Karpas-422 (cell line): ENCODE measurements at places on chromosomes 3 and 15. TPM values are rescaled to one million over a fixed set of nuclear protein-coding genes. Genes with fewer than 3 reads are reported as not detected.

Gene GOLGA6C
- not detected in 2 replicates for total RNA-seq

Gene TRPM7
- total RNA-seq = 39.0 and 64.6 TPM in 2 replicates

- no peak for DNase-seq
- H3K27me3 ChIP-seq = no peaks in the 10 kb centered on the region
- H3K4me3 ChIP-seq = no peak overlapping the region
- peaks cover 10% of the 10 kb centered on the region for H3K4me1 ChIP-seq
Measured at GRCh38 chr3:16072420-16073110, 101.9 kb upstream of the GALNT15 start.

Gene PLD1
- total RNA-seq = not detected in 2 replicates

GRCh38 chr3:30181178-30181465 is 425.3 kb upstream of the TGFBR2 start:
- no peak overlapping the region for H3K27ac ChIP-seq
- no peak for DNase-seq
- no peak overlapping the region for H3K4me3 ChIP-seq
- no peaks in the 10 kb centered on the region for H3K4me1 ChIP-seq
- H3K27me3 ChIP-seq = no peaks in the 10 kb centered on the region
- H3K36me3 ChIP-seq = no peaks in the 10 kb centered on the region

DNA sequence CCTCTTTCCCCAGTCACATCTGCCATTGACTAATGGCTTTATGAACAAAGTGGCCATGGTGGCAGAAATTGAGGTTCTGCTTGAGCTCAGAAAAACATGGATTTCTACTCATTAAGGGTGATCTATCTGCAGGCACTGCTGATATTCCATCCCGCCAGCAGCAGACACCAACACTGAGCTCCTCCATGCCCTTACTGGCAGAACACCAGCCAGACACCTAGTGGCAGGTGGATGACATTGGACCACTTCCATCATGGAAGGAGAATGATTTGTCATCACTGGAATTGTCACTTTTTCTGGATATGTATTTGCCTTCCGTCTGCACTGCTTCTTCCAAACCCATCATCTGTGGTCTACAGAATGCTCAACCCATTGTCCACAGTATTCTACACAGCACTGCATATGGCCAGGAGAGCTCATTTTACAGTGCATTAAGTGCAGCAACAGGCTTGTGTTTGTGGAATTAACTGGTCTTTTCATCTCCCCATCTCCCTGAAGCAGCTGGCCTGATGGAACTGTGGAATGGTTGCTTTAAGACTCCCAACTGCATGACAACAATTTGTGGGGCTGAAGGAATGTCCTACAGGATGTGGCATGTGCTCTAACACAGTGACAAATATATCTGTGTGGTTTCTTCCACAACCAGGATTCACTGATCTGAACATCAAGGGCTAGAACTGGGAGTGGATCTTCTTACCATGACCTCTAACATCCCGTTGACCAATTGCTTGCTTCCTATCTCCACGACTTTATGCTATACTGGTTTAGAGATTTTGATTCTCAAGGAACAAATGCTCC is 103.4 kb downstream of the WNT7A start:
- no peaks in the 10 kb centered on the region for H3K36me3 ChIP-seq
- no peak for DNase-seq
- H3K27ac ChIP-seq = no peak overlapping the region

DNA sequence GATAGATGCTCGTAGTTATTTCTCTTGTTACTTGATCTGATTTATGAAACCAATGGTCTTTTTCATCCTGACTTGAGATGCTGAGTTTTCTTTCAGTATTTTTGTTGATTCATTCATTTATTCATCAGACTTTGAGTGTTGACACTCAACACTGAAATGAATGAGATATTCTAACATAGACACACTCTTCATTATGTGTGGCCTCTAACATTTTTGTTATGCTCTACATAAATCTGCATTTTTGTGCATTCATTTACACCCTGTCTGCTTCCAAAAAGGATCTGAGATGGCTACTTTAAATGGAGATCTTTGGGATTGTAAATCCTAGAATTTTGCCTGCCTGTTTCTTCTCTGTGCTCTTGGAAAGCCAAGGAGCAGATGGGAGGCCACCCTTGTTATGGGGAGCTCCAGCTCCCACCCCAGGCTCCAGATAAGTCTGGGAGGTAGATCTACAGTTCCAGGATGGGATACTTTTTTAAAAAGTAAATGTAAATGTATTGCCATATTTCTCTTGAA is 287.2 kb upstream of the LRRFIP2 start:
- H3K4me3 ChIP-seq = no peak overlapping the region
- H3K27me3 ChIP-seq = peaks cover 3% of the 10 kb centered on the region; the same call in 1 of the 2 replicates
- no peak overlapping the region for H3K27ac ChIP-seq
- no peaks in the 10 kb centered on the region for H3K36me3 ChIP-seq
- peaks cover 15% of the 10 kb centered on the region for H3K4me1 ChIP-seq

GRCh38 chr3:35946121-35946853 is 307.0 kb downstream of the ARPP21 start:
- no peaks in the 10 kb centered on the region for H3K27me3 ChIP-seq
- H3K4me1 ChIP-seq = no peaks in the 10 kb centered on the region
- no peak overlapping the region for H3K27ac ChIP-seq
- H3K36me3 ChIP-seq = no peaks in the 10 kb centered on the region
- no peak overlapping the region for H3K4me3 ChIP-seq

DNA sequence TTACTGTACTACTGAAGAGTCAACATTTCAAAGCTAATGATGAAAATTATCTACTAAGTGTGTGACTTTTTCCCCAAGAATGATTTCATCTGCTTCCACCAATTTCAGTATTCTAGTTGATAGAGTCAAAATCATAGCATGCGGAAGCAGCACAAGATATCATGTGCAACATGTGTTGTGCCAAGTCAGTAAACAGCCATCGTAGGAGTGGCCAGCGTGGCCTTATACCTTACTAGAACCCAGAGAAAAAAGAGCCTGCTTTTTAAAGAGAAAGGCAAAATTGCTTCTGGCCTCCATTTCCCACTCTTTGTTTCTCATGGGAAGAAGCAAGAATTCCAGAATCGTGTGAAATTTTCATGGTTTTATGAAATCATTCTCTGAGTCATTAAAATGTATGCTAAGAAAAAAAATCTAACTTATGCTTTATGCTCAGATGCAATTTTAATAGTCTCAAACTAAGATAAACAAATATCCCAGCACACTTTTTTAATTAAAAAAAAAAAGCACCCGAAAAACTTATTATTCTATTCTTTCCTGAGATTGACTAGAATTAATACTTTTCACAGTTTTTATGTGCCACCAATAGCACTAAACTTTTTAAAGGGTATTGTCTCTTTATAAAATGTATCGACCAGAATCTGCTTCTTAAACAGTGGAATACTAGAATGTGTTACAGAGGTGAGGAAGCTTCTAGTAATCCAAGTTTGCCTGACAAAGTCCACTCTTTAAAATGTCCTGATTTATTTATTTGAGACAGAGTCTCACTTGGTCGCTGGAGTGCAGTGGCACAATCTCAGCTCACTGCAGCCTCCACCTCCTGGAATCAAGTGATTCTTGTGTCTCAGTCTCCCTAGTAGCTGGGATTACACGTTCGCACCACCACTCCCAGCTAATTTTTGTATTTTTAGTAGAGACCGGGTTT is 87.3 kb downstream of the MBNL1 start:
- no peaks in the 10 kb centered on the region for H3K27me3 ChIP-seq
- no peak overlapping the region for H3K4me3 ChIP-seq
- H3K27ac ChIP-seq = peak overlapping the region; percentile 27; the same call in 1 of the 2 replicates
- no peak for DNase-seq
- peaks cover 52% of the 10 kb centered on the region for H3K4me1 ChIP-seq

GRCh38 chr15:40843885-40844695 is at the start of gene SPINT1:
Gene SPINT1, plus strand, starts transcription at chr15:40844048. Its CDS starts 507 bp downstream, at chr15:40844555.
- peaks cover 27% of the 10 kb centered on the region for H3K4me1 ChIP-seq
- H3K36me3 ChIP-seq = no peaks in the 10 kb centered on the region
- H3K27me3 ChIP-seq = no peaks in the 10 kb centered on the region
- DNase-seq = no peak

GRCh38 chr3:112395896-112396290 is 62.9 kb downstream of the CD200 start:
- H3K27me3 ChIP-seq = no peaks in the 10 kb centered on the region
- no peak for DNase-seq
- H3K36me3 ChIP-seq = no peaks in the 10 kb centered on the region
- H3K4me3 ChIP-seq = no peak overlapping the region

- no peaks in the 10 kb centered on the region for H3K36me3 ChIP-seq
- no peak overlapping the region for H3K4me3 ChIP-seq
- DNase-seq = peak; percentile 68
- no peak overlapping the region for H3K27ac ChIP-seq
- H3K27me3 ChIP-seq = no peaks in the 10 kb centered on the region
Measured at GRCh38 chr15:83565553-83566159, 88.3 kb upstream of the ADAMTSL3 start.

DNA sequence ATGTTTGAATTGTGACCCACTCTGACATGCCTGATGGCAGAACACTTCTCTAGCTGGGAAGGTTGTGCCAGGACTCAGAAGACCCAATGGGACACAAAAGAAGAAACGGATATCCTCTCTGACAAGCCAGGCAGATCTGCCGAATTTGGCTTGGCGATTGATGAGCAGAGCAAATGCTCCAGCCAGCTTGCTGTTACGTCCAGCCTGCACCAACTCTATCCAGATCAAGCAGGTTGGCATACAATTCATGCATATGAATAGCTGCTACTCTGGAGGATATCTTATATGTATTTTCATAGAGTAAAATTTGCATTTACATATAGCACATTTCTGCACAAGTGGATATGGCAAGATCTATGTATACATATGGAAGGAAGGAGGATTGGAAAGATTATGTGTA is 102.8 kb downstream of the PEX5L start:
- peaks cover 94% of the 10 kb centered on the region for H3K4me1 ChIP-seq
- H3K27ac ChIP-seq = peak overlapping the region; percentile 95
- 0 out of 2 replicates have a peak overlapping the region, but pooled peaks have one; percentile 17 for H3K4me3 ChIP-seq
- H3K36me3 ChIP-seq = no peaks in the 10 kb centered on the region; the same call in 1 of the 2 replicates

DNA sequence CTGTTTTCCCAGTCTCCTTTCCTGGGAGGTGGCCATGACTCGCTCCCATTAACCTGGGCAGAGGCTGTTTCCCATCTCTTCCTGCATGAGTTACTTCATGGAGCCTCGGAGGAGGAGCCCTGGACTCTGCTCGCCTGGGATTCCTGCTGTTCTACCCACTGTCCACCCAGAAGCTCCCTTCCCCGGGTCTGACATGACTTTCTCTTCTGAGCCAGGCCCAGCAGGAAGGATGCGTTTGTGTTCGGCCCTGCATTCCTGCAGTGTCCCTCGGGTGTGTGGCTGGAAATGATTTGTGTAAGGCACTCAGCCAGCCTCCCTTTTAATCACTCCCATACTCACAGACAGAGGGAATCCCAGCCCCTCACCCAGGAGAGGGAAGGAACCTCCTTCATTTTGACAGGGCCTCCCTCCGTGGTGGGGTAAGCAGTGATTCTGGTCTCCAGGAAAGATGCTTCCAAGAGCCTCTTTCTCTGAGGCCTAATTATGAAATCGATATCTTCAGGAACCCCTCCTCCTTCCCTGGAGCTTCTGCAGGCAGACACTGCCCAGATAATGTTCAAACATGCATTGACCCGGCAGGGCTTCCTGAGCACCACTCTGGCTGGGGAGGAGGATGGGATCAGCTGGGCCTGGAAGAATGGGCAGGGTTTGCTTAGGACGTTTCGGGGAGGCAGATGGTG is 41.6 kb upstream of the DLG1 start:
- no peaks in the 10 kb centered on the region; the same call in 1 of the 2 replicates for H3K27me3 ChIP-seq
- no peak for DNase-seq
- no peaks in the 10 kb centered on the region for H3K36me3 ChIP-seq
- no peak overlapping the region for H3K4me3 ChIP-seq
- H3K4me1 ChIP-seq = no peaks in the 10 kb centered on the region
- H3K27ac ChIP-seq = no peak overlapping the region

Gene AADAC
- total RNA-seq = not detected in 2 replicates

Gene GOLIM4
- total RNA-seq = 2.6 and 7.9 TPM in 2 replicates

- no peak for DNase-seq
- H3K27ac ChIP-seq = no peak overlapping the region
- no peak overlapping the region for H3K4me3 ChIP-seq
- no peaks in the 10 kb centered on the region for H3K36me3 ChIP-seq
Measured at GRCh38 chr3:31210068-31210645, 315.7 kb upstream of the GADL1 start.

Gene CCDC9B
- total RNA-seq = 1.2 and 3.1 TPM in 2 replicates

- H3K27ac ChIP-seq = no peak overlapping the region
- H3K27me3 ChIP-seq = no peaks in the 10 kb centered on the region
- no peaks in the 10 kb centered on the region for H3K36me3 ChIP-seq
- DNase-seq = no peak
- peaks cover 19% of the 10 kb centered on the region for H3K4me1 ChIP-seq
Measured at GRCh38 chr3:152256851-152257562, 11.7 kb upstream of the MBNL1 start.

- H3K27ac ChIP-seq = no peak overlapping the region
- no peak overlapping the region for H3K4me3 ChIP-seq
- no peak for DNase-seq
- H3K4me1 ChIP-seq = no peaks in the 10 kb centered on the region
- no peaks in the 10 kb centered on the region for H3K27me3 ChIP-seq
- no peaks in the 10 kb centered on the region for H3K36me3 ChIP-seq
Measured at GRCh38 chr15:97319291-97319690, 641.2 kb upstream of the ARRDC4 start.

DNA sequence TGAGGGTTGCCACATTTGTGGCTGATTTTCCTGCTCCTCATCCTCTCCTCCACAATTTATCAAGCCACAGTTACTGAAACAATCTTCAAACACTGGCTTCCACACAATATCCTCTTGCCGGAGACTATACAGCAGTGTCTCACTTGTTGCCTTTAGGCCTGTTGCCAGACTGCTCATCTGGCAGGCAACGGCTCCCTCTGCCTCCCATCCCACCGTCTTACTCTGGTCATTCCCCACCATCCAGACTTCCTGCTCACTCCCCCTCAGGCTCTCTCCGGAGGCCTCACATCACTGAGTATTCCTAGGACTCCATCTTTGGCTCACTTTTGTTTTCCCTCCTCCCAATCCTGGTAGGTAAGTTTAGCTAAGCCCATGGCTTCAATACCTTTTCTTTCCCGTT is 301.9 kb downstream of the IL20RB start:
- H3K36me3 ChIP-seq = no peaks in the 10 kb centered on the region
- no peaks in the 10 kb centered on the region for H3K27me3 ChIP-seq
- H3K27ac ChIP-seq = no peak overlapping the region
- DNase-seq = no peak

Gene THSD4
- 0.11 TPM in 1 of 2 replicates, not detected in the other for total RNA-seq

GRCh38 chr3:55089211-55089610 is 161.4 kb upstream of the LRTM1 start:
- H3K27ac ChIP-seq = no peak overlapping the region
- H3K4me3 ChIP-seq = no peak overlapping the region
- no peaks in the 10 kb centered on the region for H3K27me3 ChIP-seq
- no peak for DNase-seq
- no peaks in the 10 kb centered on the region for H3K4me1 ChIP-seq
- no peaks in the 10 kb centered on the region for H3K36me3 ChIP-seq

DNA sequence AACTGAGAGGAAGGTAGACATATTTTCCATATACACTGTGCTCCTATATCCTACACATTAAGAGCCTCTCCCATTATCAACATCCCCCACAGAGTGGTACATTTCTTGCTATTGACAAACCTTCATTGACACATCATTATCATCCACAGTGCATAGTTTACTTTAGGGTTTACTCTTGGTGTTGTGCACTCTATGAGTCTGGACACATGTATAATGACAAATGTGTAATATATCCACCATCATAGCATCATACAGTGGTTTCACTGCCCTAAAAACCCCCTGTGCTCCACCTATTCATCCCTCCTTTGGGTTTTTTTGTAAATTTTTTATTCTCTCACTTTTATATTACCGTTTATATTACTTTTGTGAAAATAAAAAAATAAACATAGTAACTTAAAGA is 22.2 kb upstream of the CLDN18 start:
- no peak overlapping the region for H3K4me3 ChIP-seq
- no peaks in the 10 kb centered on the region for H3K4me1 ChIP-seq
- no peak for DNase-seq
- no peak overlapping the region for H3K27ac ChIP-seq
- no peaks in the 10 kb centered on the region for H3K36me3 ChIP-seq
- H3K27me3 ChIP-seq = no peaks in the 10 kb centered on the region
